ENCODE measurements at places on chromosomes 5 and 9.

GRCh38 chr5:149781612-149782011 is 51.5 kb downstream of the PPARGC1B start:
- H3K36me3 ChIP-seq = peaks cover 6% of the 10 kb centered on the region
- H3K27me3 ChIP-seq = no peaks in the 10 kb centered on the region
- no peak overlapping the region for H3K27ac ChIP-seq
- H3K4me1 ChIP-seq = peaks cover 11% of the 10 kb centered on the region
- no peak overlapping the region for H3K4me3 ChIP-seq

DNA sequence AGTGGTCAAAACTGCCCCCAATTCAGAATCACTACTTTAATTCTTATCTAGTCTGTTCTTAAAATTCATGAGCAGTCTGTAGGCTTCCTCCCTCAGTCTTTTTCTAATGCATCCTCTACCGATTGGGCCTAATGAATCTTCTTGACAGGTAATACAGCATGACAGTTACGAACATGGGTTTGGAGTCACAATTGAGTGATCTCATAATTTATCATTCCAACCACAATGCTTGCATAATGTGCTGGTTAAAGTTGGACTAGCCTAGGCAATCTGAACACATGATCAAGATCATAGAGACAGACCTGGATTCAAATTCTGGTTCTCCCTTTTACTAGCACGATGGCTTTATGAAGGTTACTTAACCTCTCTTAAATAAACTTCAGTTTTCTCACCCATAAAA is 33.1 kb upstream of the SETD9 start:
- peak overlapping the region; percentile 67 for H3K27ac ChIP-seq
- no peak for DNase-seq
- peaks cover 27% of the 10 kb centered on the region for H3K4me1 ChIP-seq
- peaks cover 45% of the 10 kb centered on the region for H3K36me3 ChIP-seq

DNA sequence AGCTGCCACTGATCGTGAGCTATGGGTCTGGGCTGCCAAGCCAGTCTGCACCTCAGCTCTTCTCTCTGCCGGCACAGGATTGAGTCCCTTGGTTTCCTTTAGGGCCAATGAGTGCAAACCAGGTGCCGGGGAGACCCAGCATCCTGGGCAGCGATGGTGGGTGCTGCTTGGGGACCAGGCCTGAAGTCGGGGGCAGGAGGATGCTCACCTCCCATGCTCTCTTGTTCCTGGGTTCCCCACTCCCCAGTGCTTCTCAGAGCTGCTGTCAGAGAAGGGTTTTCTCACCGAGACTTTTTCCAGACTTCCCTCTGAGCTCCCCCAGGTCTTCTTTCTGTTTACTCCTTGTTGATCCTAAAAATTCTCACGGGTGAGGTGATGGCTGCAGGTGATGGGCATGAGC is 61.2 kb downstream of the IRX1 start:
- H3K36me3 ChIP-seq = no peaks in the 10 kb centered on the region
- DNase-seq = no peak
- no peak overlapping the region for H3K4me3 ChIP-seq
- no peak overlapping the region for H3K27ac ChIP-seq
- H3K4me1 ChIP-seq = no peaks in the 10 kb centered on the region

DNA sequence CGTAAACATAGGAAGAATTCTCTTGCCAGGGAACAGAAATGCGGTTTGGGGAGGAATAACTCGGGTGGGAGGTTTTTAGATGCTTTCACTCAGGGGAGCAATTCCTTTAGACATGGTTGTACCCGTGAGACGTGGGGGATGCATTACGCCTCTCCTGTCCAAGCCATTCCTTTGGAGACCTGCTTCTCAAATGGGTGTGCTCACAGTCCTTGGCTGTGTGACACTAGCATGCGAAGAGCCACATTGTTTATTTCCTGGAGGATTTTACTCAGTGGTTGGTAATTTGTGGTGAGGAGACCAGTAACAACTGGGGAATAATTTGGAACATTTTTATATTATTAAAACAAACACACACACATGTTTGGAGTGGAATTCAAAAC is 18.5 kb downstream of the COL15A1 start:
- no peaks in the 10 kb centered on the region for H3K4me1 ChIP-seq
- H3K36me3 ChIP-seq = no peaks in the 10 kb centered on the region
- H3K4me3 ChIP-seq = no peak overlapping the region

DNA sequence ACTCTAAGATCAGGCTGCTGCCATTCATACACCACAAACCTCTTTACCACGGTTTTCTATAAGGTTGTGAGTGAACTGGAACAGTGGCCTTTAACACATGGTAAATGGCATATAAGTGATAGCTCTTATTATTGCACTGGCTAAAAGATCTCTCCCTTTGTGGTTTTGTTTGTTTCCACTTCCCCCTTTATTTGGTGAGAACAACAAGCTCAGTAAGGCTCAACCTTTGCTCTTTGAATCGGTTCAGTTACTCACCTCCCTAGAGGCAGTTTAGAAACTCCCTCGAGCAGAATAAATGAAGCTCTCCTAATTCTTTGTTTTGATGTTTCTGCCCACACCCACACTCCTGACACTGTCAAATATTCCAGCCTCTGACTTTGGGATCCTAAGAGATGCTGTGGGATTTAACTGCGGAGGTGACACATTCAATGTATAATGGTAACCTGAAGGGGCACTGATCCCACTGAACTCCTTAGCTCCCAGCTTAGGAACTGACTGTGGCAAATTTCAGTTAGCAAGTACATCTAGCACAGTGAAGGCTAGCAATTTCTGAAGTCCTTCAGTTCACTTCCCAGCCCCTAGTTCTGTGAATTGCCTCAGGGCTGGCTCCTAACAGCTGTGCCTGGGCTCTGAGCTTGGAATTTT is 22.5 kb upstream of the RAD23B start:
- no peak overlapping the region for H3K27ac ChIP-seq
- DNase-seq = no peak
- peaks cover 9% of the 10 kb centered on the region for H3K27me3 ChIP-seq
- no peaks in the 10 kb centered on the region for H3K4me1 ChIP-seq

DNA sequence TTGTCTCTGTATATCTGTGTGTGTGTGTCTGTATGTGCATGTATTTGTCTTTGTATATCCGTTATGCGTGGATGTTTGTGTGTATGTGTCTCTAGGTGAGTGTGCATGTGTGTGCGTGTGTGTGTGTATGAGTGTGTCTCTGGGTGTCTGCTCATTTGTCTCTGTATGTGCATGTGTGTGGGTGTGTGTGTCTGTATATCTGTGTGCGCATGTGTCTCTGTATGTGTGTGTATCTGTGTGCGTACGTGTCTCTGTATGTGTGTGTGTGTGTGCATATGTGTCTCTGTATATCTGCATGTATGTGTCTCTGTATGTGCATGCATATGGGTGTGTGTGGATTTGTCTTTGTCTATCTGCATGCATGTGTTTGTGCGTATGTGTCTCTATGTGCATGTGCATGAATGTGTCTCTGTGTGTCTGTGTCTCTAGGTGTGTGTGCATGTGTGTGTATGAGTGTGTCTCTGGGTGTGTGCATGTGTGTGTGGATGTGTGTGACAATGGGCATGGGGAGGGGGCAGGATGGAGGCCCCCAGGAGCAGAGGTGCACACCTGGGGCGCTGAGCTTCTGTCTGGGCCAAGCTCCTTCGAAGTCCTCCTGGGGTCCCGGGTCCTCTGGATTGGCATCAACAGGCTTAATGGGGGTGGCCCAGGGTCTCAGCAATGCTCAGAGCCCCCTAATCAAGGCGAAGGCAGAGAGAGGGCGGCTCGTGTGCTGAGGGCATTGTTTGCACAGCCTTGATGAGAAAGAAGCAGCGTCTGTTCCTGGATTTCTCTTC is 373.4 kb upstream of the IRX4 start:
- H3K27me3 ChIP-seq = peaks cover 3% of the 10 kb centered on the region
- no peak for DNase-seq
- no peak overlapping the region for H3K27ac ChIP-seq
- H3K4me3 ChIP-seq = no peak overlapping the region
- H3K4me1 ChIP-seq = no peaks in the 10 kb centered on the region
- no peaks in the 10 kb centered on the region for H3K36me3 ChIP-seq

DNA sequence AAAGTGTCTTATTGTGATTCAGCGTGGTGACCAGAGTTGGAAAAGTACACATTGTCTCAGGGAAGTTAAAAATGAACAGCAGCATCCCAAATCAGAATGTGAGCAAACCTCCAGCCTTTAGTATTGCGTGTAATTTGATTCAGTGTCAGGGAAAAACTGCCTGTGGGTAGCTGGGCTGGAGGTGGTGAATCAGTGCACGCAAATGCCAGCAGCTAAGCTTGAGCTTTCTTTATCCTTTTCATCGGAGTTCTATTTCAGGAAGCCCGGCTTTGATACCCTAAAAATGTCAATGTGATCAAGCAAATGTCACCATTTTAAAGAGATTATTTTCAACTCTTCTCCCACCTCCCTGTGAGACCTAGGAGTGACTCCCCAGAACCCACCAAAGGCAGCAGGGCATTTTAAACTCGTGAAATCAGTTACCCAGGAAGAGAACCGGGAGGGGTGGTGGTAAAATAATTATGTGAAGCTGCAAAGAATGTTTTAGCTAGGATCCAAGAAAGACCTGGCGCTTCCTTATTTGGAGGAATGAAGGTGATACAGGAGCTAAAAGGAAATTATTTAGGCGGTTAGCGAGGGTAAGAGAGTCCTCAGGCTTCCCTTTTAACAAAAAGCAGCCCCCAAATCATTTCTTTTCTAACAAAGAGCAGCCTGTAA is 25.7 kb upstream of the C5orf47 start:
- H3K4me3 ChIP-seq = no peak overlapping the region
- no peaks in the 10 kb centered on the region for H3K27me3 ChIP-seq
- no peak for DNase-seq
- peaks cover 23% of the 10 kb centered on the region for H3K4me1 ChIP-seq
- H3K36me3 ChIP-seq = no peaks in the 10 kb centered on the region

- H3K4me1 ChIP-seq = no peaks in the 10 kb centered on the region
- no peak overlapping the region for H3K4me3 ChIP-seq
Measured at GRCh38 chr9:14428781-14429230, 114.9 kb upstream of the NFIB start.

- H3K27ac ChIP-seq = no peak overlapping the region
- no peaks in the 10 kb centered on the region for H3K27me3 ChIP-seq
- no peak for DNase-seq
- no peaks in the 10 kb centered on the region for H3K36me3 ChIP-seq
- H3K4me3 ChIP-seq = no peak overlapping the region
- peaks cover 23% of the 10 kb centered on the region for H3K4me1 ChIP-seq
Measured at GRCh38 chr9:71937070-71937625, 25.7 kb downstream of the C9orf85 start.

DNA sequence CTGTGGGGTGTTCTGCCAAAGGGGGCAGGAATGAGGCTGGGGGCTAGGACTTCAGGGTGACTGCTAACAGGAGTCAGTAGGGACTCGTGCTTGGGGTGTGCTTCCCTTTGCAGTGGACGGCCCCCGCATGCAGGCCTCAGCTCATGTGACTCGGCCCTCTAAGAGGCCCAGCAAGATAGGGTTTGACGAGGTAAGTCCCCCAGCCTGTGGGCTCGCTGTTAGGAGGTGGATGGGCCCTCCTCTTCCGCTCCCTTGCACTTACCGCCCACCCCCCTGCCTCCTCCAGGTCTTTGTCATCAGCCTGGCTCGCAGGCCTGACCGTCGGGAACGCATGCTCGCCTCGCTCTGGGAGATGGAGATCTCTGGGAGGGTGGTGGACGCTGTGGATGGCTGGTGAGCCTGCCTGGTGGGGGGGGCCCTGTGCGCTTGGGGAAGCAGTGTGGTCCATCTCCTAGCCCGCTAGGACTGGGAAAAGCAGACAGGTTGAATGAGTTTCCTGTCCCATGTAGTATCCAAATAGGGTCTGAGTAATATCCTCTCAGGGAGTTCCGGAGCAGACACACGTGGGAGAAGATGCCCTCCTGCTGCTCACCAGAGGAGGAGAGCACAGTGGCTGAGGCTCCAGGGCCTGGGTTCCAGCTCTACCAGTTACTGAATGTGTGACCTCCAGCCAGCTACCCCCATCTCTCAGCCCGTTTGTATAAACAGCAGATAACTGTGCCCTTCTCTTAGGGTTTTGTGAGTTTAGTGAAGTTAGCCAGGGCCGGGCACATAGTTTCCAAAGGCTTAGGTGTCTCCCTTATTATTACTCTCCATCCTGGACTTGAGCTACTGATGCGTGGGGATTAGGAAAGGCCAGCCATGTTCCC is 8.2 kb downstream of the CERCAM start:
- no peaks in the 10 kb centered on the region for H3K27me3 ChIP-seq
- H3K4me1 ChIP-seq = no peaks in the 10 kb centered on the region
- H3K36me3 ChIP-seq = no peaks in the 10 kb centered on the region
- DNase-seq = no peak
- no peak overlapping the region for H3K4me3 ChIP-seq

GRCh38 chr5:35003018-35003957 is 44.5 kb downstream of the AGXT2 start:
- no peak overlapping the region for H3K4me3 ChIP-seq
- peak; percentile 79 for DNase-seq
- no peaks in the 10 kb centered on the region for H3K36me3 ChIP-seq

- no peak overlapping the region for H3K4me3 ChIP-seq
- no peaks in the 10 kb centered on the region for H3K4me1 ChIP-seq
Measured at GRCh38 chr5:120082316-120083068, 381.6 kb upstream of the PRR16 start.

- no peak for DNase-seq
- no peaks in the 10 kb centered on the region for H3K27me3 ChIP-seq
- peaks cover 6% of the 10 kb centered on the region for H3K36me3 ChIP-seq
- peaks cover 1% of the 10 kb centered on the region for H3K4me1 ChIP-seq
- no peak overlapping the region for H3K4me3 ChIP-seq
- H3K27ac ChIP-seq = no peak overlapping the region
Measured at GRCh38 chr9:36161187-36161586, 8.0 kb upstream of the CCIN start.

GRCh38 chr9:4430432-4431261 is 59.6 kb upstream of the SLC1A1 start:
- H3K4me1 ChIP-seq = no peaks in the 10 kb centered on the region
- no peak overlapping the region for H3K4me3 ChIP-seq
- no peaks in the 10 kb centered on the region for H3K36me3 ChIP-seq
- H3K27me3 ChIP-seq = no peaks in the 10 kb centered on the region
- no peak for DNase-seq
- no peak overlapping the region for H3K27ac ChIP-seq
